GM12878 (cell line): ENCODE measurements at places on chromosomes 5 and 9.

DNA sequence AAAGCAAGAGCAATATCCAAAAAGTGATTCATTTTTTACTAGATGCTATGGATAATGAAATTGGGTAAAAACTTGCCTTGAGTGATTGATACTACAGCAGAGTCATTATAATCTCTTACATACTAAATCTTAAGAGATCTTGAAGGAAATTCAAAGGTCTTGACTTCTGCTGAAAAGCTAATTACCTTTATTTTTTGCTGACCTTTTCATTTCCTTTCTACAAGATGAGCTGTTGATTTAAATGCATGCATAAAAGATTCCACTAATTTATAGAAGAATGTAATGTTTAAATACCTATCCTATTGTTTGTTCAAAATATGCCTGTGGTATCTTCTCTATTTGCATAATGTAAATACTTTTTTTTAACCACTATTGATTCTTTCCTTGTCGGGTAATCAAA is 27.2 kb downstream of the RORB start:
- DNase-seq = no peak

- DNase-seq = no peak
These were observed 27.6 kb upstream of the C5orf47 start for GRCh38 chr5:173961418-173961817.

DNA sequence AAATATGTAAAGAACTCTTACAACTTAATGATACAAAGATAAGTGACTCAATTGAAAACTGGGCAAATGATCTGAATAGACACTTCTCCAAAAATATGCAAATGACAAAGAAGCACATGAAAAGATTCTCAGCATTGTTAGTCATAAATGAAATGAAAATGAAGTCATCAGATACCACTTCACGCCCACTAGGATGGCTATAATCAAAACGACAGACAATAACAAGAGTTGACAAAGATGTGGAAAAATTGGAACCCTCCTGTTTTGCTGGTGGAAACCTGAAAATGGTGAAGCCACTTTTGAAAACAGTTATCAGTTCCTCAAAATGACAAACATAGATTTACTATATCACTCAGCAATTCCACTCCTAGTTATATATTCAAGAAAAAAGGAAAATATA is 7.9 kb upstream of the SYK start:
- DNase-seq = no peak

DNA sequence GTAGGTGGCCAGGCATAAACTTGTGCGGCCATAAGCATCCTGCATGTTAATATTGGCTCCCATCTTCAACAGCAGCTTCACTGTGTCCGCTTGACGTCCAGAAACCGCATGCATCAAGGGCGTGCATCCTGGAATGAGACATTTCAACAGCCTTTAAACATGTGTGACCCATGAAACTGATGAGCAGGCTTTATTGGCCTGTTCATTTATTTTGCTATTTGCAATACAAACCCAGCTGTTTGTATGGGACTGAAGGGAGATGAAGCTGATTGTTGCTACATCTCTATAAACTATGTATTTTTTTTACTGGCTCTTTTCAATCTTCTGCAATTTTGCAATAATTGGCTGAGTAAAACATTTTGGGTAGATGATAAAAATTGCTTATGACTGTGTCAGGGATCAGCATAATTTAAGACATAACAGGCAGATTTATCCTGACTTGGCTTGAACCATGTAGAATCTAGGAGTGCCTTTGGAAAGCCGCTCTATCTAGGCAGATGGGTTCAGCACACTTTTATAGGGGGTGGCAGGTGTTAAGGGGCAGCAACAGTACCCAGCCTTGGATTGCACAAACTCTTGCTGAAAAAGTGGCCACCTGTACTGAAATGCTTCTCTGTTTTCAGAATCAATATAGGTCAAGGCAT is 56.9 kb downstream of the ANKRD55 start:
- no peak for DNase-seq

DNA sequence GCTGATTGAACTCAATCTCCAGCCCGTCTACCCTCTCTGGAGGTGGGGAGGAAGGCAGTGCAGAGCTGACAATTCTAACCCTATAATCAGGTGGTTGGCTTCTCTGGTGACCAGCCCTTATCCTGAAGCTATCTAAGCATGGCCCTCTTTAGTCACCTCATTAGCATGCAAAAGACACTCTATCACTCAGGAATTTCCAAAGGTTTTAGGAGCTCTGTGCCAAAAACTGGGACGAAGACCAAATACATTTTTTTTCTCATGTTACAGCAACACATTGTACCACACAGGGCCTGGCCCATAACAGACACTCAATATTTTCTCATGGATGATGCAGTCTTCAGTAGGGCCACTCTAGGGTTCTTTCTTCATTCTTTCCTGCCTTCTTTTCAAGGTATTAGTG is 118.8 kb upstream of the VLDLR start:
- DNase-seq = no peak

- DNase-seq = no peak
These were observed 9.5 kb upstream of the NFIL3 start for GRCh38 chr9:91433180-91433579.

- no peak for DNase-seq
These were observed 472.7 kb upstream of the CDH9 start for GRCh38 chr5:27511061-27511460.

- no peak for DNase-seq
These were observed 363.4 kb upstream of the SLC30A5 start for GRCh38 chr5:68730220-68730978.

GRCh38 chr9:81116340-81117137 is 572.8 kb downstream of the TLE1 start:
- DNase-seq = no peak

- DNase-seq = no peak
These were observed 429.5 kb downstream of the EBF1 start for GRCh38 chr5:158670201-158670600.

DNA sequence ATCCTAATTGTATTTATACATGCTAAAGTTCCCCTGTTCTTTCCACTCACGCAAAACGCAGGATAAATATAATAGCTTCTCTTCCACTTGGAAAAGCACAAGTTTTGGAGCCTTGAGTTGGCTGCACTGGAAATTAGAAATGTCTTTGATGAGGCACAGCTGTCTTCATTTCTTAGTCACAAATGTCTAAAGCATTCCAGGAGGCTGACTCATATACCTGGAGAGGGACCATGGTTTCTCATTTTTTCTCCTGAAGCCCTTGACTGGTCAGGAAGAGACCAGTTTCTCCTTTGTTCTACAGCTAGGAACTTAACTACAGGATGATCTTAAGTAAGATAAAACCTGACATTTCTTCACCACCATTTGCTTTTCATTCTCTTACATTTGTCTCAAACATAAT is 16.2 kb downstream of the MTX3 start:
- no peak for DNase-seq

- DNase-seq = no peak
These were observed 40.6 kb downstream of the UBAP1 start for GRCh38 chr9:34219421-34219820.
